ENCODE measurements at places on chromosomes 7 and 10. TPM values are rescaled to one million over a fixed set of nuclear protein-coding genes. Genes with fewer than 3 reads are reported as not detected.

CALY gene
- not detected for total RNA-seq

PCDH15 gene
- total RNA-seq, result not detected

GBX1 gene
- not detected for total RNA-seq

UBTD1 gene
- total RNA-seq, result 33.9 TPM

ST8SIA6 gene
- total RNA-seq, result not detected

FBXO24 gene
- 1.8 TPM for total RNA-seq

SNX10 gene
- 6.7 TPM for total RNA-seq

CREB5 gene
- 10.4 TPM for total RNA-seq

GDF2 gene
- not detected for total RNA-seq

EEPD1 gene
- total RNA-seq, result 24.1 TPM

IFIT1B gene
- total RNA-seq, result not detected

SEMA3D gene
- 1.3 TPM for total RNA-seq

KCP gene
- total RNA-seq, result not detected

ENTPD1 gene
- 3.0 TPM for total RNA-seq

CFAP69 gene
- total RNA-seq, result 26.4 TPM

GAD2 gene
- 11.7 TPM for total RNA-seq

EN2 gene
- not detected for total RNA-seq

LDB3 gene
- 0.78 TPM for total RNA-seq

COL13A1 gene
- 2.3 TPM for total RNA-seq

ATG9B gene
- not detected for total RNA-seq

SPDYE8 gene
- not detected for total RNA-seq

FZD1 gene
- 10.1 TPM for total RNA-seq

TMEM196 gene
- total RNA-seq, result not detected

CALN1 gene
- 1.6 TPM for total RNA-seq

PPP1R17 gene
- total RNA-seq, result not detected

COL1A2 gene
- 107 TPM for total RNA-seq

GTF2IRD2 gene
- 20.1 TPM for total RNA-seq

MET gene
- 21.3 TPM for total RNA-seq

PDZD7 gene
- 0.66 TPM for total RNA-seq

RSU1 gene
- total RNA-seq, result 21.4 TPM

Data from body of pancreas (tissue), 4 donors.